Esophagus muscularis mucosa (tissue), 4 donors: ENCODE measurements at places on chromosomes 3 and 15. TPM values are rescaled to one million over a fixed set of nuclear protein-coding genes. Genes with fewer than 3 reads are reported as not detected.

The CX3CR1 gene
- 0.23 TPM for total RNA-seq

The MME gene
- 6.5 TPM for total RNA-seq

The GAP43 gene
- 0.42 TPM for total RNA-seq

The ZBED2 gene
- total RNA-seq = 0.13 TPM

The CYP19A1 gene
- total RNA-seq = 2.1 TPM

The C2CD4A gene
- 0.33 TPM for total RNA-seq

The CERS3 gene
- not detected for total RNA-seq

The HRG gene
- total RNA-seq = not detected
